CD4-positive, alpha-beta T cell (primary cell): ENCODE measurements at places on chromosomes 6 and 20.

- no peak for DNase-seq
These were observed 19.8 kb upstream of the MYLIP start for GRCh38 chr6:16108921-16109658.

DNA sequence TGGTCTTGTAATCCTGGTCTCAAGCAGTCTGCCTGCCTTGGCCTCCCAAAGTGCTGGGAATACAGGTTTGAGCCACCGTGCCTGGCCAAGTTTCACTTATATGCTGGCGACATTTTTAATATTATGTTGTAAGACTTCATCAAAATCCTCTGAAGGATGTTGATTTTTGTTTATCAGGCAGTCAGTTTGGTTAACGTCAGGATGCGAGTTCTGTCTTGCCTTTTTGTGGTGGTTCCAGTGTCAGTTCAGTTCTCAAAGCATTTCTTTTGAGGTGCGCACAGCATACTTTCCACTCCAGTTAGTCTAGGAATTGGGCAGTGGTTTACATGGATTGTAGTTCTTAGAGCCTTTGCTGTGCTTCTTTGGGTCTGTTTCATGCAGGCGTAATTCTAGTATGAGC, 24.9 kb downstream of the SCAF8 start:
- DNase-seq, result no peak

GRCh38 chr20:62875419-62876361, 14.1 kb upstream of the TCFL5 start:
- DNase-seq, result no peak

DNA sequence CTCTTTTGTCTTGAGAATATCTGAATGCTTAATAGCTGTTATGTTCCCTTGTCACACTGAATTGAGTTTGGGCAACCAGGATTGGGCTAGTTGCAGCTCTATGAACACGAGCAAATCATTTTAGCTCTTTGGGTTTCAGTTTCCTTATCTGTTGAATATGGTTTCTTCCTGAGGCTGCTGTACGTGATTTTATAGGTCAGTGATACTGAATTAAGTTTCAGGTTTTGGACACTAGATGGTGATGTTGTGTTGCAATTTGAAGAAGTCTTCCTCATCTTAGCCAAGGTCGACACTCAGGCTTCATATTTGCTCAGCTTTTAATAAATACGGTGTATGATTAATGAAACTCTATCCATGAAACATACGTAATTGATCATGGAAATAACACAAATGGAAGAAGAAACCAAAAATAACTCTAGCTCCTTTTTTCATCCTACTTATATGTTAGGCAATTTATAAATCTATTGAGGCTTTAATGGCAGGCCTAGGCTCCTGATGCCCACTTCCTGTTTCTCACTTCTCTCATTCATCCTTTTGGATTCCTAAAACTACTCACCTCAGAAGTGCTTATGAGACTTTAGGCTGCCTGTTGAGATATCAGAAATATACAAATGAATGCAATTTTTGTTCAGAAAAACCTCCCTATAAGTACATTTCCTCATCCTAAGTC, 354.1 kb upstream of the MAP3K7 start:
- no peak for DNase-seq

GRCh38 chr20:61350500-61351250, 98.6 kb downstream of the CDH4 start:
- DNase-seq, result no peak

DNA sequence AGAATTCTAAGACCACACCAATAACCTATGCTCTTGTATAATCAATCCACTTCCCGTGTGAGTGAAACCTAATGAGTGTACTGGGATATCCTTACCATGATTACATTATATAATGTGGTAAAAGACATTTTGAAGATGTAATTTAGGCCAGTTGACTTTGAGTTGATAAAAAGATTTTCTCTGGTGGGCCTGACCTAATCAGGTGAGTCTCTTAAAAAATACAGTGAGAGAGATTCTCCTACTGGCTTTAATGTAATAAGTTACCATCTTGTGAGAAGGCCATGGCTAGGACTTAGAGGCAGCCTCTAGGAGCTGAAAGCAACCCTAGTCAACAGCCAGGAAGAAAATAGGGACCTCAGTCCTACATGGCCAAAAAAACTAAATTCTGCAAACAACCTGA, 847.7 kb upstream of the HS3ST5 start:
- DNase-seq, result no peak

DNA sequence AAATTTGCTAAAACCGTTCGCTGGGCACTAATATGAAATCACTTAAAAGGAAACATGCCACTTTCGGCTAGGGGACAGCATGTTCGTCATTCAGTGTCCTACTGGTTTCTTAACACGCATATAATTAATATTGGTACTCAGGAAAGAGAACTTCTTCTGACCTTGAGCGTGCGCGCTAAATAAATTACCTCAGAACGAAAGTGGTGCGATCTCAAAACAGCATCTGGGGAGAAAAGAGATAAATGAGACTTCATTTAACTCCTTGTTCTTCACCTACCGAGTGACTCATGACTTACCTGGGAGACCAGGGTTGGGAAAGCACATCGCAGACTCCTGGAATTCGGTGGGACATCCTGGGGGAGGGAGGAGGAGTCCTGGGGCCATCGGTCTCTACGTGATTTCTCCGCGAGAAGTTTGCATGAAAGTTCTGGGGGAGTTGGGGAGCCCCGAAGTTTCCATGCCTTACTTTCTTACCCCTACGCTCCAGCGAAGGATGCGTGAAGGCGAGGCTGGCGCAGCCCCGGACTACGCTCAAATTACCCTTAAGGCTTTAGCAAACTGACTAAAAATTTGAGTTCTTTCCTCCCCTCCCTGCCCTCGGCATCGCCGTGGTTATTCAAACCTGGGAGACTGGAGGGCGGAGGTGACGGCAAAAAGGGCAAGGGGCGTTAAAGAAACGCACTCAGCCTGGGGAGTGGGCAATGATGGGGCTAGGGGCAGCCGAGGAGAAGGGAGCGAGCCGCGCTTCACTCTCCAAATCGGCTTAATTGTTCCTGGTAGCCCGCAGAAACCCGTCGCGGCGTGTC, 1.1 kb upstream of the BEND6 start:
- no peak for DNase-seq

DNA sequence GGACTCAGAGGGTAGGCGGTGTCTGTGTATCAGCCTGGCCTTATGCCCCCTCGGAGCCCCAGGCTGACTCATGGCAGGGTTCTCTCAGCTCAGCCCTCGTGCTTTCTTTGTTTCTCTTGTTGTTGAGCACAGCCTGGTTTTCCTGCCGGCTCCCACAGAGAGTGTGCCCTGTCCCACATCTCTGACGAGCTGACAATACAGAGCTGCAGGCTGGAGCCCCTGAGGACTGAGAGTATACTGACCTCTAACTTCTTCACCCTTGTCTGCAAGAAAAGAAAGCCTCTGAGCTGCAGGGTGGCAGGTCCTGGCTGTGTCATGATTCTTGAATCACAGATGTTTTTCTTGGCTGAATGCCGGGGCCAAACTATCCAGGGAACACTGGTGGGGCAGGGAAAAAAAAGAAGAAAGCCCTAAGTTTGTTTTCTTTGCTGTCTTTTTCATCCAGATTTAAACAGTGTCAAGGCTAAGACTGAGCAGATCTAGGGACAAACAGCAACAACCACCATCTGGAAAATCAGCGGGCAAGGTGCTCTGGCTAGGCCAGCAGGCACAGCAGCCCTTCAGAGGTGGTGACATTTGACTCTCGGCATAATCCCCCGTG, 63.3 kb upstream of the ZNF133 start:
- DNase-seq, result no peak

DNA sequence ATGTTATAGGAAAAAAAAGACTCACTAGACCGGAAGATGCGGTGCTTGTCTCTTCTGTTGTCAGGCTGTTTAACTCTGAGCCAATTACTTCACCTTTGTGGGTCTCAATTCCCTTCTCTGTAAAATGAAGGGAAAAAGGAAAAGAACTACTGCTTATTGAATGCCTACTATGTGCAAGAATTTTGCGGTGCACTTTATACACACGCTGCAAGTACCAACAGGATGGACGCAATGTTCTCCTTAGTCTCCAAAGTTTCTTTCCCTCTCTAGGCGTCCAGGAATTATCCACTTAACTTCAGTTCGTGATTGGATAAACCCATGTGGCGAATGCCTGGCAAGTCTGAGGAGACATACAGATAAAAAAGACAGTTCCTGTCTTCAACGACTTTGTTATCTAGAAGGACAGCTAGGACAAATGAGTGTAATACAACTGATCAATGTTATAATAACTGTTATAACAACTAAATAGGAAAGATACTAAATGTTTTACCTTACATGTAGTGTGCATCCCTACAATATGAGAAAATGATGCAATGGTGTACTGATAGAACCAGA, 69.0 kb upstream of the JARID2 start:
- DNase-seq, result no peak

- no peak for DNase-seq
These were observed 17.3 kb downstream of the APCDD1L start for GRCh38 chr20:58497724-58498469.

- DNase-seq, result no peak
These were observed 171.1 kb downstream of the ADAT2 start for GRCh38 chr6:143279385-143279784.

DNA sequence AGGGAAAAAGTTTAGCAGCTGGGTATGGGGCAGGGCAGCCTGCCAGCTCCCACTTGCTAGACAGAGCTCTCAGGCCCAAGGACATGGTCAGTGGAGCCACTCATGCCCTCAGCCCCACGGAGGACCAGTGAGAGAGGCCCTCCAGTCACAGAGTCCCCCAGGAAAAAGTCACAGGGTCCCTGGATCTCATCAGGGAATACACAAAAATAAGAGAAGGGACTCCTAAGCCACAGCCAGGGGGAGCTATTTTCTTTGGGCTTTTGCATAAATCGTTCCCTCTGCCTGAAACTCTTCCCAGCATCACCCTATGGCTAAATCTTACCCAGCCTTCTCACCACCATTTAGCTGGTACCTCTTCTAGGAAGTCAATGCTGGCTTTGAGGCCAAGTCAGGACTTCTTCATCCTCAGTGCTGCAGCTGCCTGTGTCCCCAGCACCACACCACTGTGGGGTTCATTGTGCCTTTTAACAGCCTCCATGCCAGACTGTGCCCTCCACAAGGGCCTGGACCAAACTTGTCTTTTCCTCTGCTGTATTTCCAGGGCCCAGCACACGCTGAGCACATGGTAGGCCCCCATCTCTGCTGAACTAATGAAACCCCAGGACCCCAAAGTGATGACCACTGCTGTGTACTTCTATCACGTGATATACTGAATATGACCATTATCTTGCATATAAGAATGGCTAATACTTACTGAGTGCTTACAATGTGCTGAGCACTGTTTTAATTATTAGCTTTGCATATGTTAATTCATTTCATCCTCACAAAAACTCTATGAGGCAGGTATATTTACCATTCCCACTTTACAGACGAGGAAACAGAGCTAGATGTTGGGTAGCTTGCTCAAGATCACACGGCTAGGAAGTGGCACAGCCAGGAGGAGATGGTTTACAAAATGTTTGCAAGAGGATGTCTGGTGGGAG, 2.0 kb downstream of the ZNF335 start:
- DNase-seq, result no peak

- no peak for DNase-seq
These were observed 14.7 kb downstream of the CEP43 start for GRCh38 chr6:167013946-167014345.

DNA sequence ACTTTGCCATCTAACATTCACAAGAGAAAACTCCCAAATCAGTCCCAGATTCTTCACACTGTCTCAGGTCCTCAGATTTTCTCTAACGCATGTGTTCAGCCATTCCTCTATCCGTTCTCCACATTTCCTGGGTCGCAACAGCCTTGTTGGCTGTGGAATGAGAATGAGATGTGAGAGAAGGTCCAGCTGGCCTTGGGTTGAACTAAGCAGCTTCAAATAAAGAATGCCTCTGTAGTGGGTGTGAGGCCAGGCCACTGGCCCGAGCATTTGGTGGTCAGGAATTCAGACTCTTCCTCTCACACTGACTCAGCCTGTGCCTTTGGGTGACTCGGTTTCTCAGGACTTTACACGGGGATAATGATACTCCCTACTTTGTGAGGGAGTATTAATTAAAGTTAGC, 73.8 kb upstream of the CCN6 start:
- no peak for DNase-seq

- no peak for DNase-seq
These were observed 96.1 kb downstream of the NKAIN2 start for GRCh38 chr6:123899745-123900144.

DNA sequence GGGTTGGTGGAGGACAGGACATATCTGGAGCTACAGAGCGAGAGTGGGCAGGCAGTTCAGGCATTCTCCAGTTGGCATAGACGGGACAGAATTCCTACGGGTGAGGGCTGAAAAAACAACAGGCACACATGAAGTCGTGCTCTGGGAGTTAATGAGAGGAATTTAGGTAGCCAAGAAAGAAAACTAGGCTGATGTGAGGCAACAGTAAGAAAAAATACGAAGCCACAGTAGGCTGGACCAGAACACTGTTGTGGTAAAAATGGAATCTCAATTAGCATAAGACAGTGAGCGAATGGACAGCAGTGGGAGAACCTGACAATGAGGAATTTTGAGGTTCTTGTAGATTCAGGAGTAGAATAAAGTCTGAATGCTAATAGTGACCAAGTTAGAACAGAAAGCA, 488.1 kb upstream of the AGPAT4 start:
- DNase-seq, result no peak

DNA sequence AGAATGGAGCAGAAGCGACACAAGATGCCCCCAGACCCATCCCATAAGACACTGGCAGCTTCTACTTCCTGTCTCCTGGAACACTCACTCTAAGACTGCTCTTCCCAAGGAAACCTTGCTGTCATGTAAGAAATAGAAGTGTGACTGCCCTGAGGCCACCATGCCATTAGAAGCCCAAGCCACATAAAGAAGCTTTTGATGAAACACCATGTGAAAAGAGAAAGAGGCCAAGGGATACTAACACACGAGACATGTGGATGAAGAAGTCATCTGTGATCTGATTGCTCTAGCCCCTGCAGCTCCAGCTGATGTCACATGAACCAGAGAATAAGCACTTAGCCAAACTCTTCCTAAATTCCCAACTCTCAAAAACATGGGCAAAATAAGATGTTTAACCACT, 117.9 kb upstream of the PCSK2 start:
- DNase-seq, result no peak

GRCh38 chr20:7859356-7859802, 80.9 kb downstream of the HAO1 start:
- DNase-seq, result peak; percentile 3

DNA sequence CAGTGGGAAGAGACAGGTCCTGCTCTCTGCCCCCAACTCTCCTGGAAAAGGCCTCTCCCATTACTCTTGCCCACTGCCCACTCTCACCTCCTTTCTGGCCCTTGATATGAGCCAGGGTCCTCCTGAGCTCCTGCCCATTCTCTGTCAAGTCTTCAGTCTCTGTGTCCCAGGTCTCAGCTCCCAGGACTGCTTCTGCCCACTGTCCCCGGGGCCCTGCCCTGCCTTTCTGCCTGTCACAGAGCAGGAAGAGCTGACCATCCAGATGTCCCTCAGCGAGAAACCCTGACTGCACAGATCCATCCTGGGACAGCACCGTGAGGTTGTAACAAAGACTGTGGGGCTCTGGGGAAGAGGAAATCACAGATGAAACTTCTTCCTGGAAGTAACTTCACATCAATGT, 22.2 kb downstream of the HLA-F start:
- no peak for DNase-seq

- DNase-seq, result no peak
These were observed 18.8 kb downstream of the OR2A4 start for GRCh38 chr6:131682442-131682841.

GRCh38 chr6:97995158-97995557, 712.1 kb upstream of the MMS22L start:
- no peak for DNase-seq

- DNase-seq, result no peak
These were observed 8.4 kb downstream of the SIM1 start for GRCh38 chr6:100456141-100456907.

GRCh38 chr6:7723554-7723953, 2.3 kb upstream of the BMP6 start:
- no peak for DNase-seq
